ENCODE measurements at places on chromosomes 11 and 22.

GRCh38 chr11:130314184-130314749, 450 bp downstream of the ZBTB44 start:
- peak; percentile 56 for DNase-seq

DNA sequence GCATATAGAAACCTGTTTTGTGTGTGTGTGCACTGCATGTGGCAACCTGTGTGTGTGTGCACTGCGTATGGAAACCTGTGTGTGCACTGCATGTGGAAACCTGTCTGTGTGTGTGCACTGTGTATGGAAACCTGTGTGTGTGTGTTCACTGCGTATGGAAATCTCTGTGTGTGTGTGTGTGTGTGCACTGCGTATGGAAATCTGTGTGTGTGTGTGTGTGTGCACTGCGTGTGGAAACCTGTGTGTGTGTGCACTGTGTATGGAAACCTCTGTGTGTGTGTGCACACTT, 72.2 kb upstream of the CCND1 start:
- no peak for DNase-seq

GRCh38 chr11:66956689-66957290, 1.4 kb downstream of the PC start:
- no peak for DNase-seq

DNA sequence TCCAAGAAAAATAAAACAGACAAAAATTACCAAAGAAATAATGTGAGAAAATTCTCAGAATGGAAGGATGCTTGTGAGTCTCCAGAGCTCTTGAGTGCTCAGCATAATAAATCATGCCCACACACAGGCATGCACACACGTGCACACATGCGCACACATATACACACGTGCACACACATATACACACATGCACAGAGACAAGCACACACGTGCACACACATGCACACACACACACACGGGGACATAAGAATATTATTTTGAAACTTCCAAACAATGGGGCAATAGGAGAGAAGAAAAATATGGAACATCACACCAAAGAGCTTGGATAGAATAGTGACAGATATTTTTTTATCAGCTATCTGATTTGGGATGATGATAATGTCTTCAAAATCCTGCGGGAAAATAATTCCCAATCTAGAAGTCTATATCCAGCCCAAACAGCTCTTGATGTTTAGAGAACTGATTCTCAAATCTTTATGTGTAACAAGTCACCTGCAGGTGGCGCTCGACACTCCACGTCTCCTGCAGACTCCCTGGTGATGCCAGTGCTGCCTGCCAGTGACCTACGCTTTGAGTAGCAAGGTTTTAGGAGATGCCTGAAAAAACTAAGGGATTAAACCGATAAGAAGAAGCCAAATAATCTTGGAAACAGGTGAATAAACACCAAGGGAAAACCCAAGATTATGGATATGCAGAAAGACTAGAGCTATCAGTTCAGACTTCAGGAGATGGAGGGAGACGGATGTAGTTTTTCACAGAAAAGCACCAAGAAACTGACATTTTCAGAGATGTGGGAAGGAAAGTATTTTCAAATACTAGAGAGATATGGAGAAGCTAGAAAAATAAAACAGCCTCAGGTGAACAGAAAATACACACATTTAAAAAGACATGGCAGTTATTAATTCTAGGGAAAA, 743.6 kb downstream of the ETS1 start:
- peak; percentile 53 for DNase-seq

GRCh38 chr11:7591107-7591894, 77.5 kb downstream of the PPFIBP2 start:
- no peak for DNase-seq

DNA sequence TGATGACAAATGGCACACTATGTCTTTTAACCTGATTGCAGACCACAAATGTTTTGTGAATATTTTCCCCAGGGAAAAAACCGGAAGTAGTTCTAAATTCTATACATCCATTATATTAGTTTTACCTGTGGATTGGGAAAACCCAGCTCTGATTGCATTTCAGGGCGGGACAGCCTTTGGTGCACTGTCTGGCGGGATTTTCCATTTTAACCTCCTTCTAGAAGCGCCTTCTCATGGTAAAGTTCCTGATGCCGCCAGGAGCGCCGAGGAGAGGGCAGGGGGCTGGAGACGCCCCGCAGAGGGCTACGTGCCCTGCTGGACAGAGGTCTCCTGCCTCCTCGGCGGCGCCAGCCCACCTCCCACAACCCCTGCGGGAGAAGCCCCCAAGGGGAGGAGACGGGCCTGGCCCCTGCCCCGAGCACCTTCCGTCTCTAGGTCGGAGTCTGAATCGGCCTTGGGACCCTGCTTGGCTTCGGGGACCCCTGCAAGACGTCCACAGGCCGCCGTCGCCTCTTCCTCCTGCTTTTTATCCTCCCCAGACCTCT, 1.2 kb upstream of the P2RX6 start:
- no peak for DNase-seq

GRCh38 chr11:126355926-126356897, 726 bp downstream of the ST3GAL4 start:
- DNase-seq: peak; percentile 31

- no peak for DNase-seq
Observed at GRCh38 chr22:17612057-17612456, 16.5 kb downstream of the ATP6V1E1 start.

- no peak for DNase-seq
Observed at GRCh38 chr22:23079814-23080521, 9.6 kb downstream of the GNAZ start.

GRCh38 chr22:46122511-46122971, 27.8 kb upstream of the PPARA start:
- DNase-seq: peak; percentile 31

GRCh38 chr11:112469376-112469775, 208.7 kb upstream of the PLET1 start:
- no peak for DNase-seq

GRCh38 chr11:1455763-1456060, 30.9 kb downstream of the MOB2 start:
- no peak for DNase-seq

GRCh38 chr11:110833033-110833484, 120.8 kb upstream of the ARHGAP20 start:
- no peak for DNase-seq

GRCh38 chr11:46293641-46294103, 16.2 kb downstream of the CREB3L1 start:
- peak; percentile 18 for DNase-seq

GRCh38 chr11:119590651-119591351, 138.2 kb downstream of the NECTIN1 start:
- DNase-seq: no peak

DNA sequence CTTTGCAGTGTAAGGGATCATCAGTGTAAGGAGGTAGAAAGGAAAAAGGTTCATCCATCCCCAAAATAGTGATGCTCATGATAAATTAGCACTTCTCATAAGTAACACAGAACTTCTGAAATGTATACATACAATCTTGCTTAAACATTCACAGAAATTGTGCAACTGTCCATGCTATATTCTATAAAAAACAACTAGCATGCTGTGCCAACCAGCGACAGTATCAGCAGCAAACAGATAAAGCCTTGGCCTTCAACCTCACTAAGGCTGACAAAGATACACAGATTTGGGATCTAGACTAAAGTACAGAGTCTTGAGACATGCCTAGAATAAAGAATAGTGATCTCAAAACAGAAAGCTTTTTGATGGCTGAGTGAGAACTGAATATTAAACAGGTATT, 74.1 kb upstream of the CHRM4 start:
- DNase-seq: no peak

DNA sequence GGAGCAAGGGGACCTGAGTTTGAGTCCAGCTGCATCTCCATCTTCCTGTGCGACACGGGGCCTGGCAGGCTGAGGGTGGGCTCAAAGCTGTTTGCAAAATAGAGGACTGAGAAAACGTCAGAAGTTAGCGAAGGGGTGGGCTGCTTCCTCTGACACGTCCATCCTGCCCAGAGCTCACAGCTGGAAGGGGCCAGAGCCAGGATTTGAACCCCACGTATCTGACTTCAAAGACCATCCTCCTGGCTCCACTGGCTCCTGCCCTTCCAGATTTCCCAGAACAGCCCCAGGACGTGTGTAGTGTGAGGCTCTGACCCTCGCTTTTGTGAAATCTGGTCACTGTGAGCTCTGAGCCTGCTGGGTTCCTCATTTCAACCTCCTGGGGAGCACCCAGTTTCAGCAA, 56.3 kb downstream of the CD82 start:
- DNase-seq: no peak

DNA sequence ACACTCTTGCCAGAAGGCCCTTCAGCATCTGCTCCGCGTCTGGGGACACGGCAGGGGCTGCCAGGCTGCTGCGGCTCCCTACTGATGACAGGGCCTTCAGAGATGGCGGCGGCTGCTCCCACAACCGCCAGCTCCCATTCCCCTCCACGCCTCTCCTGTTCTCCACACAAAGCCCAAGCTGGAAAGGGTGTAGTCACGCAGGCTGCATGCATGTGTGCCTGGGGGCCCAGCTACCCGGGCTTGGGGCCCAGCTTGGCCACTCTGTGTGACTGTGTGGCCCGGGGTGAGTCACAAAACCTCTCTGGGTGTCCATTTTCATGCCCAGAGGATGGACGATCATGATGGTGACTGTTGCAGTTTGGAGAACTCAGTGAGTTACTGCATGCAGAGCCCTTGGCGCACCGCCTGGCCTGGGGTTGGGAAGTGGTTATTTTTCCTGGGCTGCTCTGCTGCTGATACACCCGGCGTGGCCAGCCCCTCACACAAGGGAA, 31.7 kb upstream of the PARVB start:
- DNase-seq: no peak

DNA sequence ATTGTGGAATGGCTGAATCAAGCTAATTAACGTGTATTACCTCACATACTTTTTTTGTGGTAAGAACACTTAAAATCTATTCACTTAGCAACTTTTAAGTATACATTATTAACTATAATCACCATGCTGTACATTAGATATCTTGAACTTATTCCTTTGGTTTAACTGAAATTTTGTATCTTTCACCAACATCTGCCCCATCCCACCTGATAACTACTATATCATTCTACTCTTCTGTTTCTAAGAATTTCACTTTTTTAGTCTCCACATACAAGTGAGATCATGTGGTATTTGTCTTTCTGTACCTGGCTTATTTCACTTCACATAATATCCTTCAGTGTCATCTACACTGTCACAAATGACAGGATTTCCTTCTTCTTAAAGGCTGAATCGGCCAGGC, 17.1 kb upstream of the VWA5A start:
- no peak for DNase-seq

DNA sequence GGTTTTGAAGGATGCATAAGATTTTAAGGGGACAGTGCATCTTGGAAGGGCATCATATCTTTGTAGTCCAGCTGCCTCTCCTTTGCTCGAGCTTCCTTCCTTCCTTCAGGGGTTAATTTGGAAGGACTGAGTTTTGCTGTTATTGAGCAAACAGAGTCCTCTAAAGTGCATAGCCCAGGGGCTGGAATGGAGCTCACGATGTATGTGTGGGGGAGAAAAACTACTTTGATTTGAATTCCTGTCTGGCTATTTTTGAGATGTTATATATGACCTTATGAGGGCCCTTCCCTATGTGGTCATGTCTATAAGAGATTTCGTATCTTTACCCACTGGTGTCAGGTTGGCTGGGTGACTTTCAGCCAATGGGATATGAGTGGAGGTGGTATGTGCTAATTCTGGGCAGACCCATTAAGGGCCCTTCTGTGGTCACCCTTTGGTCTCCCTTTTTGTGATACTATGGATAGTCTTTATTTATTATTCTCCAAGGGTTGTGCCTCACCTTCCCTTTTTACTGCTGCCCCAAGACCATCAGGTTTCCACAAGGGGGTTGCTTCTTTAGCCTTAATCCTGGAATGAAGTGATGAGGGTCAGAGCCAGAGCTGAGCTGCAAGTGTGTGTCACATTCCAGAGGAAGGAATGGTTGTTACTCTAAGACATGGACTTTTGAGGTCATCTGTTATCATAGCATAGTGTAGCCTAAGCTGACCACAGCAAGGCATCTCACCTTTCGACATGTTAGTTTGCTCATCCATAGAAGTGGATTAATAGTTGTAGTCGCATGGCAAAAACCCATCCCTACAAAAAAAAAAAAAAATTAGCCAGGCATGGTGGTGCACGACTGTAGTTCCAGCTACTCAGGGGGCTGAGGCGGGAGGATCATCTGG, 54.6 kb downstream of the LRRC74B start:
- DNase-seq: no peak

All from T-helper 2 cell (primary cell).